Activated CD4-positive, CD25-positive, alpha-beta regulatory T cell (primary cell): ENCODE measurements at places on chromosomes 1 and 21.

GRCh38 chr1:73980324-73981040 is 217.5 kb downstream of the LRRIQ3 start:
- no peak for DNase-seq

- no peak for DNase-seq
Observed at GRCh38 chr1:211261229-211261628, 2.1 kb downstream of the RCOR3 start.

DNA sequence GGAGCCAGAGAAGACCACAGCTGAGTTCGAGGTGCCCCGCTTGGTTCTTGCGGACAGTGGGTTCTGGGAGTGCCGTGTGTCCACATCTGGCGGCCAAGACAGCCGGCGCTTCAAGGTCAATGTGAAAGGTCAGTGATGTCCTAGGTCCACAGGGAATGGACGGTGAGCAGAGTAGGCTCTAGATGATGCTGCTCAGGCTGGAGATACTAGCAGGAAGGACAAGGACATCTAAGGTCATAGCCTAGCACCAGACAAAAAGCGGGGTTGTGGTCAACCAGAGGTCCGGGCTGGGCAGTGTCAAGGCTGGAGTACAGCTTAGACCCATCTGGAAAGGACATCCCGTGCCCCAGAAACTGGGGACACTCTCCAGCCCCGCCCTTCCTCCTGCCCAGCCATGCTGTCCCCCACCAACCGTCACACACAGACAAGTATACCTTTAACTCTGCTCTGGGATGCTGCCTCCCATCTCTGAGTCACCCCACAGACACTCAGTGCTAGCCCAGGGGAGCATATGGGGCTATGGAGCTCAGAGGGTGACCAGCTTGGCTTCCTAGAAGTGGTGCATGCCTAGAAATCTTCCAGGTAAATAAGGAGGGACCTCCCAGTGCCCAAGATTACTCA is 8.7 kb downstream of the TIE1 start:
- no peak for DNase-seq

- DNase-seq: no peak
Observed at GRCh38 chr1:168428063-168428731, 115.6 kb downstream of the XCL2 start.

DNA sequence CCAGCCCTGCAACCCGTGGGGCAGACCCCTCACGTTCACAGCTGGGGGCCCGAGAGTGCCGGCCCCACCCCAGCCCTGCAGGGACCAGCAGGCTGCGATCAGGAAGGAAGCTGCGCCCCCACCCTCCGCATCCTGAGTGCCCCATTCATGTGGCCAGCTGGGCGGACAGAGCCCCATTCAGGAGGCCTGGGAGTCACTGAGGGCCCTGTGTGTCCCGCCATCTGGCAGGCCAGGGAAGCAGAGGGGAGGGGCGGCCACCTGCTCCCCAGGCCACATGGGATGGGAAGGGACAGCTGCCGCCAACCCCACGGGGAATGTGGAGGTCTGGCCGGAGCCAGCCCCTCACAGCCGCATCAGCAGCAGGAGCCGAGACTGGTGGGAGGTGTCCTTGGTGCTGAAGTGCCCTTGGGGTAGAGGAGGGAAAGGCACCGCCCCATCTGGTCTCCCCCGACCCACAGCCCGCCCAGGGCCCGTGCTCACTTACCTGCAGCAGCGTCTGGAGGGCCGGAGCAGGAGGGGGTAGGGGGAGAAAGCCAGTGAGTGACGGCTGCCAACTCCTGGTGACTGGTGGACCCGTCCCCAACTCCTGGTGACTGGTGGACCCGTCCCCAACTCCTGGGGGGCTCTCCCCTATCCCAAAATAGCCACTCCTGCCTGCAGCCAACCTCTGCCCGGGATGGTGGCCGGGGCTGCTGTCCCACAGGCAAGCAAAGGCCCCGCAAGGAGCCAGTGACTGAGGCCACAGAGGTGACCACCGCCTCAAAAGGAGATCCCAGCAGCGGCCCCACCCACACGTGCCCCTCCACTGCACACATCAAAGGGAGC is 8.7 kb downstream of the ACAP3 start:
- DNase-seq: no peak

- DNase-seq: no peak
Observed at GRCh38 chr1:159581422-159581821, 6.2 kb upstream of the APCS start.

GRCh38 chr21:45640888-45641479 is 2.5 kb upstream of the PCBP3 start:
- DNase-seq: no peak

DNA sequence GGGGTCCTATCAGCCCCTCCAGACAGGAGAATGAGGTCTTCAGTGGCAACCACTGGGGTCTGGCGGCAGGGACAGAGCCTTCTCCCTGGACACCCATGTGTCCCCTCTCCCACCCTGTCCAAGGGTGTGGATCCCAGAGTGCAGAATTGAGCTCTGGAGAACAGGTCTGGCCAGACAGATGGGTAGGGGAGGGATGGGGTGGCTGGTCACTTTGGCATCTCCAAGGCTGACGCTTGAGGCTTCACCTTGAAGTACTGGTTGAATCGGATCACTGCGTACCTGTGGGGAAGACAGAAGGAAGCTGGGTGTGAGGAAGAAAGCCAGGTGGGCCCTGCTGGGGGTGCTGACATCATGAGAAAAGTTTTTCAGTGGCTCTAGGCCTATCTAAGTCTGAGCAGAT is 19.9 kb downstream of the ETNK2 start:
- DNase-seq: no peak

- no peak for DNase-seq
Observed at GRCh38 chr1:46448109-46448911, 41.3 kb upstream of the DMBX1 start.

- DNase-seq: no peak
Observed at GRCh38 chr1:232628335-232629249, 1.3 kb downstream of the SIPA1L2 start.

GRCh38 chr1:29235955-29236711 is at the start of gene PTPRU:
PTPRU (plus strand) TSS chr1:29236522; CDS start chr1:29236645, 123 bp downstream.
- DNase-seq: peak; percentile 75

DNA sequence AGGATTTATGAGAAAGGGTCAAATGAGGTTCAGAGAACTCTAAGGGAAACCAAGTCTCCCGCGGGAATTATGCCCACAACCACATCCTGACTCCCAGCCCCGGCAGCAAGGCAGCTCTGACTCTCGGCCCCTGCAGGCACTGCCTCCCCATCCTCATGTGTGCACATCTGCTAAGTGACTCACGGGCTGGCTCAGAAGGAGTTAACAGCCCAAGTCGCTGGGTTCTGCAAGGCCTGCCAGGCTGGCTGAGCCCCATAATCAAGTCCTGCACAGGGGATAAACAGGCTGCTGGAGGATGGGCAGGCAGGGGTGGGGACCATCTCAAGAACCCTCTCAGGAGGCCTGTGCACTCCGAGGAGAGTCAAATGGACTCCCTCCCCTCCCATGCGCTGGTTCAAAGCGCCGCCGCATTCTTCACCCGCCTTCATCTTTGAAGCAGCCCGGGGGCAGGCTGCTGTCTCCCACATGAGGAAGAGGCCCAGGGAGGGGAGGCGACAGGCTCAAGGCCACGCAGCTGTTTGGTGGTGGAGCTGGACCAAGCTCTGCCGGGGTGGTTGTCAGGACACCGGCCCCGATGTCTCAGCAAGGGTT is 344.3 kb downstream of the MATN1 start:
- DNase-seq: no peak

DNA sequence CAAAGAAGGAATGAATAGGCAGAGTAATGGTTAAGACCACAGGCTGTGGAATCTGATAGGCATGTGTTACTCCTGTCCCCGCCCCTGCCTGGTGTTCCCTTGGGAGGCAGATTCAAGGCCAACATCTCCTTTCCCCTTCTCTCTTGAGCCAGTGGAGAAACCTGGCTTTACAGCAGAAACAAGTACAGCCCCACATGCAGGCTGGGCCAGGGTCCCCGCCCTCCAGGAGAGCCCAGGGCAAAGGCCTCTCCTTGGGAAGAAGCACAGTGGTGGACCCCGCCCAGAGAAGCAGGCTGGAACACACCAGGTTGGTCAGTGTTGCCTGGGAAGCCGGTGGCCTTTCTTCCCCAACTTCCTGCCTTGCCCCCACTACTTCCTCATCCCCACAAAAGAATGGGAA is 6.8 kb downstream of the C1orf167 start:
- no peak for DNase-seq

DNA sequence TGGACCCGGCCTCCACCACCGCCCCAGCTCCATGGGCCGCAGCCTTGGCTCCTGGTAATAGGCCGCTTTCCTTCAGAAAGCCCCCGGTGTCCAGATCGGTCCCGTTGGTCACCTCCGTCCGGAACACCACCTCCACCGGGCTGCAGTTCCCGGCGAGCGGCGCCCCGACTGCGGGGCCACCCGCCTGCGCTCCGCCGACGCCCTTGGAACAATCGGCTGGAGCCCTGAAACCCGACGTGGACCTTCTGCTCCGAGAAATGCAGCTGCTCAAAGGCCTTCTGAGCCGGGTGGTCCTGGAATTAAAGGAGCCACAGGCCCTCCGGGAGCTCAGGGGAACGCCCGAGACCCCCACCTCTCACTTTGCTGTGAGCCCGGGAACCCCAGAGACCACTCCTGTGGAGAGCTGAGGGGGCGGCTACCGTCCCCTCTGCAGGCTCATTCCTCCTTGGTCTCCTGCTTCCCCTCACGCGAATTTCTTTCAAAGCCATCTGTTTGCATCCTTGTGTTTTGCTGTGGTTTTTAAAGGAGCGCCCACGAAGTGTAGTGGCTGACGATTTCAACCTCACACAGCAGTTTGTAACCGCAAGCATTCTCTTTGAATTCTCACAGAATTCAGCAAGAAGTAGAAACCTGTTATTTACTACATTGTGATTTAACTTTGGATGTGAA is 6.0 kb downstream of the FCRLB start:
- DNase-seq: no peak

GRCh38 chr1:27604579-27605299 is 795 bp upstream of the AHDC1 start:
- DNase-seq: no peak

- no peak for DNase-seq
Observed at GRCh38 chr1:164723296-164723798, 164.4 kb downstream of the PBX1 start.

DNA sequence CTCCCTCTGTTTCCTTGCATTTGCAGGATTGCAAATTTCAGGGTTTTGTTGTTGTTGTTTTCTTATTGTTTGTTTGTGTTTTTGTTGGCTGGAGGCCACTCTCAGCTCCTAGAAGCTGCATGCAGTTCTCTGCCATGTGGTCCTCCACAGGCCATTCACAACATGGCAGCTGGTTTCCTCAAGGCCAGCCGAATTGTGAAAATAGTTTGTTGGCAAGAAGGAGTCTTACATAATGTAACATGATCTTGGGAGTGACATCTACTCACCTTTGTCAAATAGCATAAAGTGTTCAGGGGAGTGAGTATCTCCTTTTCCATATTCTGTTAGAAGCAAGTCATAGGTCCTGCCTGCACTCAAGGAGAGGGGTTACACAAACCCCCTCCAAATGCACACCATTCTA is 10.6 kb upstream of the UAP1 start:
- no peak for DNase-seq

- DNase-seq: no peak
Observed at GRCh38 chr1:191609305-191609704, 549.0 kb upstream of the RGS18 start.
